ENCODE measurements at places on chromosomes 6 and 20.

GRCh38 chr6:9121549-9121948, 686.2 kb upstream of the SLC35B3 start:
- peak; percentile 9 for DNase-seq

DNA sequence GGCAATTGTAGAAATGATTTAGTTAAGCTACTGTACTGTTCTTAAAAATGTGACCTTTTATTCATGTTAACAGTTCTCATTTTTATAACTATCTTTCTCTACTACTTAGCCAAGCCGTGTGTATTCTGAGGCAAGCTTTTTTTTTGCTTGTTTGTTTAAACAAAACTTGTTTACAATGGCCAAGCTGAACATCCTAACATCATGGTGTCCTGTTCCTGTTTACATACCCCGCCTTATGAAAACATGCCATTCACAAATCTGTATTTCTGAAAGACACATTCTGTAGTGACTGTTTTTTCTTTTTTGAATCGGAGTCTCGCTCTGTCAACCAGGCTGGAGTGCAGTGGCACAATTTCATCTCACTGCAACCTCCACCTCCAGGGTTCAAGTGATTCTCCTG, 140.9 kb downstream of the NCOA3 start:
- DNase-seq = no peak

DNA sequence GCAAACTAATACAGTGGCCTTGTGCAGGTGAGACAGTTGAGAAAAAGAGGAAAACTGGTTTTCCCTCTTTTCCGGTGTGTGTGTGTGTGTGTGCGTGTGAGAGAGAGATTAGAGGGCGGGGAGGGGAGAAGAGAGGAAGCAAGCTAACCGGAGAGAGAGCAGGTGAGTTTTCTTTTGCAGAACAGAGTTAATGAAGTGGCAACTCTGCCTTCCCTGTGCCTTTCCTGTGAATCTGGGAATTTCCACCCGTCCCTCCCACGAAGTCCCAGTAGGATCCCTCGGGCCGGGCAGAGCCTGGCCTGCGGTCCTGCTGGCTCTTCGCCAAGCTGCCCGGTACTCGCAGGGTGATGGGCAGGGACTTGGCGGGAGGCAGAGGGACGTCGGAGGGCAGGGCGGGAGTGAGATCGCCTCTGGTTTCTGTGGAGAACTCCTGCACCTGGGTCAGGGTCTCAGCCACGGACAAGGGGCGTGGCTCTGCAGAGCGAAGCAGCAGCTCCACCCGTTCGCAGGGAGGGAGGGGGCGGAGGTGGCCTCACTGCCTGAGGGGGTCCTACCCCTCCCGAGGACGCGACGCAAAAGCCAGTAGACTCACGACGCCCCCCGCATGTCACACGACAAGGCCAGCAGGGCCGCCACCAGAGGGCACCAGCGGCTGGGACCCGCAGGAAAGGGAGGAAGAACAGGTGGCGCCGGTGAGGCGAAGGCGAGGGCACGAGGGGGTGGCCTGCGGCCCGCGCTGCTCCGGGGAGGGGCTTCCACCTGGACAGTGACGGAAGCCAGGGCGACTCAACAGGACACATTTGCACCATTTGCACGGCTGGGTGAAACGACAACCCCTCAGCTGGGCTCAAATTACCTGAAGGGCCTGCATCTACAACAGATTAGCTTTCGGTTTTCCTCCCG, 51.2 kb upstream of the RNF182 start:
- peak; percentile 11 for DNase-seq

GRCh38 chr6:84766118-84766798, 1.9 kb upstream of the TBX18 start:
- no peak for DNase-seq

DNA sequence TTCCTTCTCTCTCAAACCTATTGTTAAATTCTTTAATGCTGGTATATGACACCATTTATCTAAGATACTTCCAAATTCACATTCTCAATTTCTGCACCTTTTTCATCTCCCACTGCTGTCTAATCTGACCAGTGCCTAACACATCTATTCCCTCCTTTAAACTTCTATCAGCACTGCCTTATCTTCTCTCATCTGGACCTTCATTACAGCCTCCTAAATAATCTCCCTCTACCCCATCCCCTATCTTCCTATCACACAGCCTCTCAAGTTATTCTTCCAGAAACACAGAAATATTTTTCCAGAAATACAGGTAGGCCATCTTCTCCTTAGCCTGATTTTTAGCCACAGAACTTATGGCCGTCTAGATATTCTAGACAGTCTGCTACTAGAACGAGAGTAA, 5.5 kb downstream of the DTNBP1 start:
- no peak for DNase-seq

GRCh38 chr6:125097186-125097585, 56.4 kb upstream of the TPD52L1 start:
- no peak for DNase-seq

DNA sequence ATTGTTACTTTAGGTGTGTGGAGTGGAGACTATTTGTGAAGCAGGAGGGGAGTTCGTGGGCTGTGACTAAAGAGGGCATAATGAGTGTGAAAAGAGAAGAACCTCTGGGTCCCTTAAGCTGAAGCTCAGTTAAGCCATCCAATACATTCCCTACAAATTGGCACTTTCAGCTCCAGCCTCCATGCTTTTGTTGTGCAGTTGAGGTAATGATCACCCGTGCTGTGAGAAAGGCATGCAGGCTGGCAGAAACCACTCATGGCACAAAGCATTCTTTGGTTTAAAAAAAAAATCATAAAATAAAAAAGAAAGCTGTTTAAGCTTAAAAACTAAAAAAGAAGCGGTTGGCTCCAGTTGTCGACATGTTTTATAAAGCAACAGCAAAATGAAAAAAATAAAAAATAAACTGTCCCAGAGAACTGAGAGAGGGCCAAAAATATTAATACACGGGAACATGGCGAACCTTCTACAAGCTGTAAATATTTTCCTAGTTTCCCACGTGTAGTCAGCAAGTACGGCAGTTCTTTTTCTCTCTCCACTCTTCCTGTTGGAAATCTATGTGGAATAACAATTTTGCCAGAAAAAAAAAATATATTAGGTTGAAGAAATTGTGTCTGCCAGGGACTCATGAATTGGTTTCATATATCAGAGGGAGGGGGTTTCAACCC, 82.2 kb downstream of the ANKRD60 start:
- DNase-seq = no peak

GRCh38 chr6:142694054-142694453, 250.9 kb downstream of the HIVEP2 start:
- DNase-seq = peak; percentile 59

- DNase-seq = no peak
Observed at GRCh38 chr6:168083514-168083885, 4.5 kb upstream of the FRMD1 start.

DNA sequence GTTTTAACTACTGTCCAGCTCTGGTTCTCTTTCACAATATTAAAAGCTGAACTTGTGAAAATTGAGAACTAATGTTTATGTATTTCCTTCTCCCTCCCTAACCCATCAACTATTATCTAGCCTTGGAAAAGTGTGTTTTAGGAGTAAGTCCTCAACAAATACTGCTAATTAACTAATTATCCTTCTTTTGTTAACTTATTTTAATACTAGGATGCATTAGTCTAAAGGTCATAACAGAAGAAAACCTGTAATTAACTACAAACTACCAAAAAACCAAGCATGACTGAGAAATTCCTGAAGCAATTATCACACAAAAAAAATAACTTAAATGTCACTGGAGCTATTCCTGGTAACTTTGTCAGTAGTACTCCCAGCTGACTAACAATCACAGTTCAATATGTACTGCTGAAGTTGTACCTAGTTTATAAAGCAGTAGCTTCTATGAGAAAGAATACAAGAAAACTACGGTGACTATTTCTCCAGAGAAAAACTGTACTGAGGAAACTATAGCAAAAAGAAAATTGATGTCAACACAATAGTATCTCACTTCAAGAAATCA, 301.9 kb downstream of the LAMA2 start:
- peak; percentile 32 for DNase-seq

DNA sequence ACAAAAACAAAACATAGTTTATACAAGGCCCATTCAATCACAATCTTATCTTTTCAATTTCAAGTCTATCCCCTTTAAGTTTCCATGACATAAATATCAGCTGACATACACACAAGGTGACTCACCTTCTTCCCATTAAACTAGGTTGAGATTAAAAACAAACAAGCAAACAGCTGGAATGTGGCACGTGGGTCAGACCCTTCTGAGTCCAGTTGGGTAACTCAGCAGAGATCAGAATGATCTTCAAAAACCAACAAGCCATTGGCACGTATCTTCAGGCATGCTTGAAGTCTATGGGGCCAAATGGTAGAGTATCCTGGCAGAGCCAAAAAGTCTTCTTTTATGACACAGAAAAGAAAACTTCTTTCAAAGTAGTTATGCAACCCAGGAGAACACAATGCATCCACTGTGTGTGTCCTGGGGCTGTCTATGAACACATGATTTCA, 603.5 kb upstream of the CITED2 start:
- DNase-seq = peak; percentile 75

DNA sequence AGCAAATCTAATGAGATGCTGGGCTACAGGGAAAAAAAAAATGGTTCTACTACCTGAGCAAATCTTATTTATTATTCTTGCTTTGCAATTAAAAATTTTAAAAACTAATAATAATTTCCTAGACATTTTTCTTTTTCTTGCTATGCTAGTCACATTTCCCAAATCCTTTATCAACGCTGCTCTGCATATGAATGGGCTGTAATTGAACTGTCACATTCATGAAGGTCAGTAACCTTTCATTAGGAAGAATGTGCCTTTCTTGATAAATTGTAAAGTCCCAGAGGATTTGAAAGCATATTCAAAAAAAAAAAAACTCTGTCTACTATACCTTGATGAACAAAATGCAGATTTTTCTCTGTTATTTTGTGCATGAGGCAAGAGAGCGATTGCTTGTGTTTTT, 538.7 kb upstream of the ID4 start:
- no peak for DNase-seq

- DNase-seq = peak; percentile 69
Observed at GRCh38 chr20:22921595-22922421, 113.3 kb upstream of the SSTR4 start.

- DNase-seq = no peak
Observed at GRCh38 chr6:1619673-1620503, 10.2 kb downstream of the FOXC1 start.

- DNase-seq = no peak
Observed at GRCh38 chr6:167113935-167114910, 8.7 kb upstream of the CCR6 start.

GRCh38 chr6:118618676-118619377, 32.6 kb downstream of the CEP85L start:
- peak; percentile 32 for DNase-seq

DNA sequence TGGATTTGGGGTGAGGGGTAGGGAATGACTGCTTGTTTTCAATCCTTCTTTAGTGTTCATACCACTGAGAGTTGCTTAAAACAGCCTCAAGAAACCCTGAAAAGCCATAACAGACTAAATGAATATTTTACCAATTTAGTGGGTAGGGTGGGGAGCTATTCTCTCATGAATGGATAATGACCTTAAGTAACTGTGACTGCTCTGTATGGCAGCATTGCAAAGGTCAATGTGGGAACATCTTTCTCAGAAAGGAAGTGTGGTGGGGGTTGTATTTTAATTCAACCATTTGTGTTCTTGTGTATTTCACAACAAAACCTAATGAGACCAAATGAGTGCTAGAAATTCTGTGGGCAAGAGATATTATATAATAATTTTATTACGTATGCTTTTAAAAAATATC, 55.7 kb downstream of the PHACTR2 start:
- no peak for DNase-seq

DNA sequence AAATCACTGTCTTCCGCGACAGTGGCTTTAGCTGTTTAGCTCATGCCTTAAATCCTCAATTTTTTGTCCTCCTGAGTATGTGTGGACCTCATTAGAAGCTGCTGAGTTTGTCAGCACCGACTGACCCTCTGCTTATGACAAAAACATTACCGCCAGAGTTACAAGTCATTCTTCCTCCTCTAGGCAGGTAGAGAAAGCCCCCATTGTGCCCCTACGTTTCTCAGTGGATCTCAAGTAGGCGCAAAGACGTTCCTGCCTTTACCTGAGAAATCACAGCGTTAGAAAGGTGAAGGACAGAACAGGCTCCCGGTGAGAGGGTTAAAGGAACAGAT, 227.3 kb upstream of the PDE10A start:
- no peak for DNase-seq

DNA sequence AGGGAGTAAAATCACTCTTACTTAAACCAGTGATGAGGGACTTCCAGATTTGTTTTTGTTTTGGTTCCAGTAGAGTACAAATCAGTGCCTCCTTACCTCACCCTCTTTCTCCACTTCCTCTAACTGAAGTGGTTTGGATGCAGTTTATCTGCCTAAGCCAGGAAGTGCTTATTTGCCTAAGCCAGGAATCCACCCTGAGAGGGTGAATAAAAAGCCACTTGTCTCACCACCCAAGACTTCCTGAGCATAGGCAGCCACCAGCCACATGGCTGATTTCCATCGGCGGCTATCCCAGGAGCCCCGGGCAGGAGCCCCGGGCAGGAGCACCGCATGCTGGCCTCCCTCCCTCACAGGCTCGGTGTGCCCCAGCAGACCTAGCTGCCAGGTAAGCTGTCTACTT, 12.0 kb downstream of the LRP11 start:
- no peak for DNase-seq

DNA sequence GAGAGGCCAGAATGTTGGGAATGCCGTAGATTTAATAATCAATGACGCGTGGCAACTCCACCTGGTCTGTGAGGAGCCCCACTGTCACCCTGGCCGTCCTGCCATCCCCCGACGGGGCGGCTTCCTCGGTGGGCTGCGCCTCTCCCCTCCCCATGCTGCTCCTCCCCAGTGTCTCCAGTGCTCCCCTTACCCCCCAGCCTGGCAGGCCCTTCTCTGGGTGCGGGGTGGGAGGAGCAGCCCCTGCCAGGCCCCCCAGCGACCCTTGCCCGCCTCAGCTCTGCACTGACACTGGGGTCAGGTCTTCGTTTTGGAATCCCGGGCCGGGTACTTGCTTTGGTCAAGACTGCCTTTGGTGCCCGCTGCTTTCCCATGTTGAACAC, 82.3 kb upstream of the FRMD1 start:
- no peak for DNase-seq

- peak; percentile 57 for DNase-seq
Observed at GRCh38 chr20:4613718-4614620, 107.7 kb upstream of the PRND start.

- peak; percentile 89 for DNase-seq
Observed at GRCh38 chr6:107679457-107679856, 144.7 kb downstream of the SCML4 start.

DNA sequence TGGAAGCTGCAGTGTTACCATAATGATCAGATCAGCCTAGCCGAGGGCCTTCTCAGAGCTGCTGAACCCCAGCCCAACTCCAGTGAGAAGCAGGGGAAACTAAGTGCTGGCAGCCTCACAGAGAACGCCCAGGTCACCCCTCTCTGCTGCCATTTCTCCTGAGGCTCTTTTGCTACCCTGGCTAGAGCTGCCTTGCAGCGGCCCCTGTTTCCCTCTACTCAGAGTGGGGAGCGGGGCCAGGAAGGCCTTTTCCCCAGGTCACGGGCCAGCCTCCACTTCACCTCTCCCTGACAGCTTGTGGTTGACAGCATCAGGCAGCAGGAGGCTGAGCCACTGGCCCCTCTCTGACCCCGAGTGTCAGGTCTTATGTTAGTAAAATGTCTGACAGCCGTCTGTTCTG, 22.7 kb downstream of the ACTR5 start:
- DNase-seq = no peak
